Pulmonary artery endothelial cell (primary cell): ENCODE measurements at places on chromosomes 4 and X. TPM values are rescaled to one million over a fixed set of nuclear protein-coding genes. Genes with fewer than 3 reads are reported as not detected.

GRCh38 chr4:25310803-25311166, 1.8 kb upstream of the ZCCHC4 start:
- no peak for DNase-seq

GRCh38 chr4:96646146-96646545, 806.3 kb downstream of the PDHA2 start:
- no peak for DNase-seq

HTN3 gene
- not detected in 2 replicates for total RNA-seq

NPY5R gene
- total RNA-seq, result not detected in 2 replicates

DNA sequence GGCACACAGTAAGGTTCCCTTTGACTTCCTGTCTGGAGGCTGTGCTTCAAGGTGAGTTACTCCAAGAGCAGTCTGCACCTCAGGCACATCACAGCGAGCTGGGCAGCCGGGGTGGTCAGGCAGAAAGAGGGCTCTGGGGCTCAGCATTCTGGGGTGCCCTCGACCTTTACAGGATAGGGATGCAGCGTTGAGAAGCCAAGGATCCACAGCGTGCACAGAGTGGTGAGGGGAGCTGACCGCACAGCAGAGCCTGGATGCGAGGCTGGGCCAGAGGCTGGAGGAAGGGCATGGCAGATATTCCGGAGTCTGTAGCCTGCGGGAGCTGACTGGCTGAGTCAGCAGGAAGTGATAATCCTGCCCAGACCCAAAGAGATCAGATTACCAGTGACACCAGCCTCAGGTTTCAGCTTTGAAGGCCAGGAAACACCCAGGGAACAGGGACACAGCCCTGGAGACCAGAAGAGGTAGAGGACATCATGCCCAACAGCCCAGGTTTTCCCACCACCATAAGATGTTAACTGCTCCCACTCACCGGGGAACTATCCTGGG, 38.4 kb upstream of the PDLIM3 start:
- peak; percentile 54 for DNase-seq

DNA sequence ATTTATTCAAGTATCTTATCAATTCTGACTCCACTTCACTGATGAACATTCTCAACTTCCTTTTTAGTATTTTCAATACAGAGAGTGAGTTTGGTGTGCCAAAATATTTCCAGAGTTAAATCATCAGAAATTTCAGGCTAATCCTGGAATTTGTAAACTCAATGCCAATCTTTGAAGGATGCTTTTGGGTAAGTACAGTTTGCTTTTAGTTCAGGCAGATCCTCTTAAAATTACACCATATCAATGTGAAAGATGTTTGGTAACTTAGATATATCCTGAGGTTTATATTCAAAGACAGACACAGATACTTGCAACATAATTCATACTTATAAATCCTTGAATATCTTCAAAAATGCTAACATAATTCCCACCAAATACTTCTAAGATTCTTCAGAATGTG, 76.0 kb upstream of the FAM47B start:
- DNase-seq, result no peak

- no peak for DNase-seq
These were observed 5.8 kb downstream of the WAS start for GRCh38 chrX:48689208-48689920.

GRCh38 chrX:153487590-153488071, 7.1 kb upstream of the BGN start:
- no peak for DNase-seq

ATP10D gene
- 19.8 and 36.2 TPM in 2 replicates for total RNA-seq

- DNase-seq, result no peak
These were observed 1432.6 kb upstream of the TENM3 start for GRCh38 chr4:180810581-180810980.

GRCh38 chr4:7862561-7863192, 77.0 kb downstream of the AFAP1 start:
- no peak for DNase-seq

EOLA1 gene
- total RNA-seq, result 14.2 and 17.8 TPM in 2 replicates

DNA sequence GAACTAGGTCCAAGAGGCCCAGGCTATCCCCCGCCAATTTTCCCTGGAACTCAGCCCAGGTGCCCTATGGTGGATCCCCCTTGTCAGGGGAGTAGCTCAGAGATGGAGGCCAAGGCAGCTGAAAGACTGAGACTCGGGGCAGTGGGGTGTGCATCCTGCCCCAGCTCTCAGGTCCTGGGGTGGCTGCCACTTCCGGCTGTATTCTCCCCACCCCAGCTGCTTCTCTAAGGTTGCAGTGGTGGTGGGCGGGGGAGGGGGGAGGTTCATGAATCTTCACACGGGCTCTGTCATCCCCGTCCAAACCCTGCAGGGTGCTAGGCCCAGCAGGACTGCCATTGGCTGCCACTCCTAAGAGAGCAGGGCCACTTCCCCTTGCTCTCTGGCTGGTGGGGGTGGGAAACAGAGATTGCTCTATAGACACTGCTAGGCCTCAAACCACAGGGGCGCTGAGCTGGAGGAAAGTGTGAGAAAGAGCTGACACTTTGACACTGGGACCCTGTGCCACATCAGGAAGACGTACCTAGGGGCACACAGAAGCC, 1.5 kb downstream of the SASH3 start:
- DNase-seq, result no peak

GAGE2A gene
- not detected in 2 replicates for total RNA-seq

DNA sequence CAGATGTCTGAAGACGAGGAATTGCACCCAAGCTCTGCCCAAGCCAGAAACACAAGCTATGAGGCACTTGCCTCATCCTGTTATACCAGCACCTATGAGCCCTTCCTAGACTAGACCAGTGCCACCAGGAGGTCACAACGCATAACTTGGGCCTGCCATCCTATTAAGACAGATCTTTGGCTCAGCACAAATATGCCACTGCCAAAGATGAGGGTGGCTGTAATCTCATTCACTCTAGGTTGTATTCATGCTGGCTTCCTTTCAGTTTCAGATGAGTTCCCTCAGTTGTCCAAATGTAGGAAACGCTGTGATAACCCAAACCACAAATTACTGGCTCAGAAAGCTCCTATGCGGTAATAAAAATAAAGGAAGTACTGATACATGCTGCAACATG, 76.5 kb upstream of the CITED1 start:
- no peak for DNase-seq

GRCh38 chr4:8115916-8116315, 42.7 kb downstream of the ABLIM2 start:
- no peak for DNase-seq

- no peak for DNase-seq
These were observed 10.4 kb downstream of the TMSB4X start for GRCh38 chrX:12985331-12985730.

PCDH7 gene
- 6.8 and 19.7 TPM in 2 replicates for total RNA-seq

USP51 gene
- 1.1 and 1.3 TPM in 2 replicates for total RNA-seq

PRRG3 gene
- total RNA-seq, result not detected in 2 replicates

- no peak for DNase-seq
These were observed 382.7 kb upstream of the GALNTL6 start for GRCh38 chr4:171430495-171430894.

DNA sequence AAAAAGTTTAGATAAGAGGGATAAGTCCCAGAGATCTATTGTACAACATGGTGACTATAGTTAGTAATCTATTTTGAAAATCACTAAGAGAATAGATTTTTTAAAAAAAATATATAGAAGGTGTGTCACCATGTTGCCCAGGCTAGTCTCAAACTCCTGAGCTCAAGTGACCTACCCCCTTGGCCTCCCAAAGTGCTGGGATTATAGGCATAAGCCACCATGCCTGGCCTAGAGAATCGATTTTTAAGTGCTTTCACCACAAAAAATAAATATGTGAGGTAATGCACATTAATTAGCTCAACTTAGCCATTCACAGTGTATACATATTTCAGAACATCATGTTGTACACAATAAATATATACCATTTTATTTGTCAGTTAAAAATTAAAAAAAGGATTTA, 56.7 kb upstream of the TBC1D9 start:
- no peak for DNase-seq

DNA sequence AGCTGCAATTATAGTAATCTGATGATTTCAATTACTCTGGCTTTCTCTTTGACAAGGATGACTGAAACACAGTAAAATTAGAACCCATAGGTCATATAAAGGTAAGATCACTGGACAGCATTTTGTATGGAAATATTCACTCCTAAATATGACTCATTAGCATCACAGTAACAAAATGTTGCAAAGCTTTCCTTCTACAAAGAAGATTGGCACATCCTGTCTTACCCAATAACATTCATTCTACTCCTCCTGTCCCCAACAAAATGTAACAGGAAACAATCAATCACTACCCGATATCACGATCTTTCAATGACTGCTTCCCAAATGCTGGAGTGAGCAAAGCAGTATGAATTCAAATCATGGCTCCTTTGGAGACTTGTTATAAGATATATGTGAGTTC, 95.3 kb downstream of the FANCB start:
- DNase-seq, result no peak

GRCh38 chr4:78612398-78613178, 61.0 kb downstream of the ANXA3 start:
- peak; percentile 20 for DNase-seq

DNA sequence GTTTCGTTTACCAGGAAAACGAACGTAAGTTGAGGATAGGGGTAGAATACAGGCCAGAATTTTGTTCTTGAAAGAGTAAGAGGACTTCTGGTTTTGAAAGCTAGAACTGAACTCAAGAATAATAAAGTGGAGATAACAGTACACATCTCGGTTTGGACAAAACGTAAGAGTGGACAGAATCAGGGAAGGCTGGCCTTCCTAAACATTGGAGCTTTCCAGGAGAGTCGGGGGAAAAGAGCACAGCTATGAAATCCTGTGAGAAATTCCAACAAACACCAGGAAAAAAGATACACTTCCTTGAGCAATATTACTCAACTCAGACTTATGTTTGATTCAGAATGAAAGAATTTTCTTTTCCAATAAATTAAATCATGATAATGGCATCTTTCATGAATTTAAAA, 1.2 kb downstream of the CTSO start:
- DNase-seq, result no peak

MAGEC2 gene
- not detected in 2 replicates for total RNA-seq

COL4A5 gene
- 15.3 and 18.9 TPM in 2 replicates for total RNA-seq

SLC4A4 gene
- 0.07 and 0.20 TPM in 2 replicates for total RNA-seq

RAB33A gene
- total RNA-seq, result 0.59 and 0.60 TPM in 2 replicates

DNA sequence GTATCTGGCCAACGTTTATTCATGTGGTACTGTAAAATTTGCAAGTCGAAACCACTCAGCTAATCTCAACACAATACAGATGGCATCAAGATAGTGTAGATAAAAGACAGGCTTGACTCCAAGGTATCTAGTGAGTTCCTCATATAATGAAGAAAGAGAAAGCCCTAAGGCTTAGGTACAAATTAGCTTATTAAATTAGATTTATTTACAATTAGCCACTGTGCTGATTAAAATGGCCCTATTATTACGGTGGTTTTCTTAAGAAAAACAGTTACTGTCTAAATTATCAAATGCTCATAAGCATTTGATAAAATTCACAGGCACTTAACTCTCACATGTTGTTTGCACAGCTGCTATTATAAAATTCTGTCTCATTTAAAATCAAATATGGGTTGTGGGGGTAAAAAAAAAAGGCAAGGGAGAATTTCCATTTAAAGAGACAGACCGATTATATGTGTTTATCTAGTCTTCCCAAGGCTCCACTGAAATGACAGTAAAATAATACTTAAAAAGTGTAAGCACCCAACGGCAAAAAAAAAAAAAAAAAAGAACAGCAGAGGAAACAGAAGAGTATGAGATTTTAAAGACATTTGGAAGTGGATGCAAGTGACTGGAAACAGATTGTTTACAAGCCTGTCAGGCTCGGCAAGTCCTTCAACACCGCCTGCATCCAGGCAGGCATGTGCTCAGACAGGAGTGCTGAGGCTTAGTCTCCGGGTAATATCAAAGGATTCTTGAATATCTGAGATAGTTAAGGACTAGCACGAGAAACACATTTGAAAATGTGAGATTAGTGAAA, 55.1 kb downstream of the FAM13A start:
- no peak for DNase-seq

SPIN4 gene
- total RNA-seq, result 2.2 and 3.6 TPM in 2 replicates

GRCh38 chrX:65928522-65928921, 111.4 kb downstream of the VSIG4 start:
- DNase-seq, result no peak
